ENCODE measurements at places on chromosomes 3 and 15.

DNA sequence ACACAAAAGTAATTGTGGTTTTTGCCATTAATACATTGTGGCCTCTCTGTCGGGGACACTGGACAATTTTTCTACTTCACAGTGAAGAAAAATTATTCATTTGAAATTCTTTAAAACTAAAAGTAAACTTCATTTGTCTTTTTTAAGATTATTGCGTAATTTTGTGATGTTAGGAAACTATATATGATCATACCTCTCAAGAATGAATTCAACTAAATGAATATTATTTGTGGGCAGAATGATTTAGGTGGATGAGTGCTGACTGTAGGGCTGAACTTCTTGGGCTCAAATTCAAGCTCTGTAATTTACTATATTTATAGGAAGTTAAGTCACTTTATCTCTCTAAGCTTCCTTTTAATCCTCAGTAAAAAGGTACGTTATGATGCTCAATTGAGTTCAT lies 441.2 kb downstream of the ROBO1 start:
- no peak for DNase-seq

- no peak for DNase-seq
These were observed 132.6 kb upstream of the MEF2A start for GRCh38 chr15:99433026-99433756.

GRCh38 chr3:145170121-145170520 lies 990.9 kb downstream of the PLOD2 start:
- DNase-seq, result no peak

DNA sequence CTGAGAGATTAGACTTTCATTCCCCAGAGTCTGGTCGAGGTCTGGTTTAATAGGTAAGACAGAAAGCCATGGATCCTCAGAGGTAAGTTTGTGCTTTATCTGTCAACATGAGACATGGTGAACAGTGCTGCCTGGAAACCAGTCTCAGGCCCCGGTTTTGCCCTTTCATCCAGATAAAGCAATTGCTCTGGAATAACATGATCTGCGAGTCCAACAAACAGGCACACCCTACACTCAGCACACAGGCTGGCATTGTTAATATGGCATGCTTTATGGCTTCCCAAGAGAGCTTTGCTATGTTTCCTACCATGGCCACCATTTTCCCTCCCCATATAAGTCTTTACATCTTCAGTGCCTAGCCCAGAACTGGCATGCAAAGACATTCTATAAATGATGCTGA lies 30.1 kb upstream of the MNS1 start:
- DNase-seq, result no peak

- no peak for DNase-seq
These were observed 243.1 kb upstream of the SETMAR start for GRCh38 chr3:4060064-4060463.

DNA sequence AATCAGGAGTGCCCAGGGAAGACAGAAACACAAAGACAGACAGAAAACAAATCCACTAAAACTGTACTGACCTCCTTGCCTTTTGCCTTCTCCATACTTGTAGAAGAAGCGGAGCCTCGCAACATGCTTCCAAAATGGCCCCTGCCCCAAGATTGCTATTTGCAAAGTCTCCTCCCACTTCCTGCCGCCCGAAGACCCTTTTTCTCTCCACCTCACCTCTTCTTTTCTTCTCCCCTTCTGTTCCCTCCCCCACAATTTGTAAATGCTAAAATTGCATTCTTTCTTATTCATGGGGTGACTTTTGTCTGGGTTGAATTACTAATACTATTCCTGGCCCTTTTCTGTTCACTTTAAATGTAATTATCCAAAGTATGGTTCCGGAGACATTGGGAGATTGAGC lies at the start of gene DPPA4:
DPPA4 (minus strand) TSS at position 154 of the 400 bp plus-strand sequence; CDS start at position 125, 29 bp downstream.
- no peak for DNase-seq

DNA sequence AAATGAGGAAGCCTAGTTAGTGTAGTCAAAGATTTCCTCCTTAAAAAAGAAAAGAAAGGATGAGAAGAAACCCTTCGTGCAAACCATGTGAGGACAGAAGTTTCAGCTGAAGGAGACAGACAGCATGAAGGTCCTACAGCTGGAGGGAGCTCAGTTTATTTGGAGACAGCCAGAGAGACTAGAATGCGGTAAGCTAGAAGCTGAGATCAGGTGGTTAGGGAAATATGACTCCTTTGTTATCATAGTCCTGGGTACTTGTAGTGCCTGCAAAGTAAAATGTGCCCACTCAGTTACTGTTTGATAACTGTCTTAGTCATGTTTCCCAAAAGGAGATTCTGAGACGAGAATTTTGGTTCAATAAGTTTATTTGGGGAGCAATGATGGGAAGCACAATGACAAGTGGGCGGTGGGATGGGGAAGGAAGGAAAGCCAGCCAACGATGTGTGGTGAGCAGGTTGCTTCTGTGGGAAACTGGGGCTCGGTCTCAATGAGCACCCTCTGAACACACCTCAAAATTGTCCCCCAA lies 178.8 kb upstream of the SNTN start:
- no peak for DNase-seq

- DNase-seq, result no peak
These were observed 155.1 kb upstream of the TNIK start for GRCh38 chr3:171615281-171615680.

DNA sequence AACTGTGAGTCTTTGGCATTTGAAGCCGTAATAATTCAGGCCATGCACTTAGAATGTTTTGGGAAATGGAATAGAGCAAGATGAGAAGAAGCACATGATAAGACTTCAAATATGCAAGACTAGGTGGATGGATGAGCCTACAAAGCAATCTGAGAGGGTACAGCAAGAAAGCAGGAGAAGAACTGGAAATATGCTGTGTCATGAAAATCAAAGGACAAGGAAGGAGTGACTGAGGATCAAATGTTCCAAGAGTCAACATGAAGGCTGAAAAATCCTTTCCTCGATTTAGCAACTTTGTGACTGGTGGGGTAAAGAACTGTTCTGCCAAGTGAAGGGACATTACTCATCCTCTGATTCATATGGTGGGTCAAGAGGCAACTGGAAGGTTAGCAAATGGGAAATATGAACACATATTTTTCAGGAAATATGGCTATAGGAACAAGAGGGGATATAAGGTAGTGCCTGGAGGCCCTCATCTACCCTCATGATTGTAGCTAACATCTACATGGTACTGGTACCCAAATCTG lies 803.7 kb upstream of the ARRDC4 start:
- DNase-seq, result no peak

- no peak for DNase-seq
These were observed 161.6 kb downstream of the OSBPL10 start for GRCh38 chr3:31819441-31819840.

- DNase-seq, result no peak
These were observed 74.3 kb downstream of the SIDT1 start for GRCh38 chr3:113606539-113607218.

DNA sequence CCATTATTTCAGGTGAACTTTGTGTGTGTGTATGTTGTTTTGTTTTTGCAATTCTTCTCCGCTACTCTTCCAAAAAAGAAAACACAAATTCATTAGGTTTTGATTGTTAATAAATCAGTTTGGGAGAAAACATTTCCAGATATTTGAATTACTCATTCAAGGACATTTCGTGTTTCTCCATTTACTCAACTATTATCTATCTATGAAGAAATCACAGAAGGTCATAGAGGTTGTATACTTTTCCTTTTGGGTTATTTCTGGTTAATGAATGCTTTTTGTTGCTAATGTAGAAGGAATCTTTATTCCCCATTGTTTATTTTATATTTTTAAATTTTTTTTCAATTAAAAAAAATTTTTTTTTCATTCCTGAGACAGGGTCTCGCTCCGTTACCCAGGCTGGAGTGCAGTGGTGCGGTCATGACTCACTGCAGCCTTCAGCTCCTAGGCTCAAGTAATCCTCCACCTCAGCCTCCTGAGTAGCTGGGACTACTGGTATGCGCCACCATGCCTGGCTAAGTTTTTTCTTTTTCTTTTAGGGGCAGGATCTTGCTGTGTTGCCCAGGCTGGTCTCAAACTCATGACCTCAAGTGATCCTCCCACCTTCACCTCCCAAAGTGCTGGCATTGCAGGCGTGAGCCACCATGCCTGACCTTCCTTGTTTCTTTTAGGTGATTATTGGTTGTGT lies 28.4 kb downstream of the IGF1R start:
- no peak for DNase-seq

DNA sequence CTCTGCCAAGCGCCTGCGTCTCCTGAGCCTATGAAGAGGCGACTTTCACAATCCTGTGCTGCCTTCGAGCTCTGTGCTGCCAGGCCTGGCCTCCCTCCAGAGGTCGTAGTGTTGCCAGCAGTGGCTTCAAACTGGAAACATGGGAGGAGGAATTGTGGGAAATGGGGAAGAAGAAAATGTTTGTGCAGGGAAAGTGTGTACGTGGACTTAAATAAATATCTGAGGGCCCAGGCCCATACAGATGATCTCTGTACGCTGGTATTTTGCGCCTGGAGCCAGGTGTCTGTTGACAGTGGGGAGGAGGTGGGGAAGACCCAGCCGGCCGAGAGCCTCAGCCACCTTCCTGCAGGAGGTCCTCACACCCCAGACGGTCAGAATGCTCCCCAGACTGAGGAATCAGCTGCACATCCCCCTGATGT lies 44.6 kb downstream of the ZBTB38 start:
- DNase-seq, result no peak

GRCh38 chr3:125318871-125319270 lies 56.3 kb downstream of the ZNF148 start:
- no peak for DNase-seq

Measured in cortex of kidney (tissue), 1 donor.